Activated B cell treated with CpG ODN at 0.5 μM for 24 hours (primary cell): ENCODE measurements at places on chromosomes 1 and 21.

- DNase-seq: no peak
Observed at GRCh38 chr1:26360807-26361604, 7.1 kb upstream of the CRYBG2 start.

- no peak for DNase-seq
Observed at GRCh38 chr1:169044971-169045370, 61.5 kb upstream of the ATP1B1 start.

DNA sequence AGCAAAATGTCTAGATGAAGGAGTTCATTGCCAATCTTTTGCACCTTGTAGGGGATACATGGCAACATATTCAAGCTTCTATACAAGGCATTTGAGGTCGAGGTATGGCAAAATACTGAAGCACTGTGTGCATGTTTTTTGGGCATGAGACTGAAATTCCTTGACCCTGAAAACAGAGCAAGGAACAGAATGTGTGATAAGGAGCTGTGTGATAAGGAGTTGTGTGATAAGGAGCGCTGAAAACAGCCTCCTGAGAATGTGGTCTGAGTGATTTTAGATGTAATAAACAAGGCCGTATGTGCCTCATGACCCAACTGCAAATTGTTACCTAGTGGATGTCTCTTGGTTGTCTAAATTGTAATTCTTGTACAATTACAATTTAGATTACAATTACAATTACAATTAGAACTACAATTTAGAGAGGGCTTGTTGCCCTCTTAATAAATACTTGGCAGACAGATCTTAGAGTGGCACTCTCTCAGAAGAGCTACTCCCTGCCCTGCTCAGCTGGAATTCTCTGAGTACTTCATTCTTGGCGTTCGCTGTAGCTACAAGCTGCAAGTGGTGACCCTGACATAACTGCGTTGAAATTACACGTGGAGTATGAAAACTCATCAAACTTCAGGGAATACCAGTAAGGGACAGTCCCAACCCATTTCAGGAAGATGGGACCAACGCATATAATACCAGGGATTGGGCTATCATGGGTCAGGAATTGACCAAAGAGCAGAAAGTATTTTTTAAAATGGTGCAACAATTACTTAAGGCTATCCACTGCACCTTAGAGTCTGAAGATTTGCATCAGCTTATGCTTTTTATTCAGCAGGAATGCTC lies 20.0 kb upstream of the ITLN1 start:
- DNase-seq: no peak

- no peak for DNase-seq
Observed at GRCh38 chr1:67052741-67053534, 1.0 kb downstream of the SLC35D1 start.

DNA sequence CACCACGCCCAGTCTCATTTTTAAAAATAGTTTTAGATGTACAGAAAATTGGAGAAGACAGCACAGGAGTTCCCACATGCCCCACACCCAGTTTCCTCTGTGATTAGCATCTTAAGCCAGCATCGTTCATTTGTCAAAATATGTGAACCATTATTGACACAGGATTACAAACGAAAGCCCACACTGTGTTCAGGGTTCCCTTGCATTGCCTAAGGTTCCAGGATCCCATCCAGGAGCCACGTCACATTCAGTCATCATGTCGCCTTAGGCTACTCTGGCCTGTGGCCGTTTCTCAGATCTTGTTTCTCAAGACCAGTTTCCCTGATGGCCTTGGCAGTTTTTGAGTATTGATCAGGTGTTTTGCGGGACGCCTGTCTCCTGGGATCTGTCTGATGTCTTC lies 34.7 kb upstream of the TNFRSF1B start:
- no peak for DNase-seq

DNA sequence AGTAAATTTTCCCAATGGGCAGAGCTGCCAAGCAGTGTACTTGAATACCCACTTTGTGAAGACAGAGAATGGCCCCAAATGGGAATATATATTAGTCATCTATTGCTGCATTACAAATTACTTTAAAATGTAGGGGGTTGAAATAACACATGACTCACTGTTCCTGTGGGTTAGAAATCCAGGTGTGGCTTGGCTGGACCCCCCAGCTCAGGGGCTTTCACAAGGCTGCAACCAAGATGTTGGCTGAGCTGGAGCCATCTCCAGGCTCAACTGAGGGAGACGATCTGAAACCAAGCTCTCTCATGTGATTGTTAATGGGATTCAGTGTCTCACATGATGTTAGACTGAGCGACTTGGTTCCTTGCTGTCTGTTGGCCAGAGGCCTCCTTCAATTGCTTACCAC lies 33.4 kb upstream of the ARHGAP29 start:
- no peak for DNase-seq

DNA sequence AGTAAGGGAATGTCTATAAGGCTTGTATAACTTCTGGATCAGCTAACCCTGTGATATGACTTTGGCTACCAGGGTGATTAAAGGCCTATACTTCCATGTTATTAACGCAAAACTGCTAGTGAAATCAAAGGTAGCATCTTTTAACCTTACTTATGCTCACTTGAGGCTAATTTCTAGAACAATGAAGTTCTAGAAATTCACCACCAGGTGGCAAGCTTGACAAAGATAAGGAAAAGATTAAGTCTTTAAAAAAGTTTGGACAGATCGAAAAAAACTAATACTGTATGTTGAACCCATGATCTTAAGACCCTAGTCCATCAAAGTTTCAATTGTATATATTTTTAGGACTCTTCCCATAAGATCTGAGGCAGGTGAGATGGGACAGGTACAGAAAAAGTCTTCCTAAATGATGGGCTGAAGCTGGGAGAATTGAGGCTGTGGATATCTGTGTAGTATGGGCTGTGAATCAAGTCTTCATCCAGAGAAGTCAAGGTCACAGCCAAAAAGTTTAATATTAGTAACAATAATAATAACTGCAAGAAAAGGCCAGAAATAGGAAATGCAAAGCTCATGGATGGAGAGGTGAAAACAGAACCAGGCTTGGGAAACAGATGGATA lies 18.8 kb downstream of the KYAT3 start:
- no peak for DNase-seq

DNA sequence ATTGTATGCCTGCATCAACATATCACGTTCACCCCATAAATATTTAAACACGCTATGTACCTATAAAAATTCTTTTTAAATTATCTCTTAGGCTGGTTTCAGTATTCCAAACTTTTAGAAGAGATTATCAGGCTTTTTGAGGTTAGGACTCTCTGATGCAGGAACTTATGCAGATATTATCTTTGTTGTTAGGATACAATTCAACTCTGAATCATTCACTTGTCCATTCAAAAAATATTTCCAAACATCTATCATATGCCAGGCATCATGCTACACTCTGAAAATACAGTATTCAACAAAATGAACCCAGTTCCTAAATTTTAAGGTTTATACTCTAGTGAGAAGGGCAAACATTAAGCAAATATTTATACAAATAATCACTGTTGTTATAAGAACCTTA lies 40.5 kb downstream of the ASH1L start:
- no peak for DNase-seq

- no peak for DNase-seq
Observed at GRCh38 chr1:210291786-210292230, 36.9 kb upstream of the HHAT start.

DNA sequence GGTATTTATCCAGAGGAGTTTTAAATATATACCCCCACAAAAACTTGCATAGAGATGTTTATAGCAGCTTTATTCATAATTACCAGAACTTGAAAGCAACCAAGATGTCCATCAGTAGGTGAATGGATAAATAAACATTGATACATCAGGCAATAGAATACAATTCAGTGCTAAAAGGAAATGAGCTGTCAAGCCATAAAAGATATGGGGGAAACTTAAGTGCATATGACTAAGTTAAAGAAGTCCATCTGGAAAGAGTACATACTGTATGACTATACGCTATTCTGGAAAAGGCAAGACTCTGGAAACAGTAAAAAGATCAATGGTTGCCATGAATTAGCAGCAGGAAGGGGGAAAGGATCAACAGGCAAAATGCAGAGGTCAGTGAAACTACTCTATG lies 366.7 kb downstream of the HHIPL2 start:
- no peak for DNase-seq

DNA sequence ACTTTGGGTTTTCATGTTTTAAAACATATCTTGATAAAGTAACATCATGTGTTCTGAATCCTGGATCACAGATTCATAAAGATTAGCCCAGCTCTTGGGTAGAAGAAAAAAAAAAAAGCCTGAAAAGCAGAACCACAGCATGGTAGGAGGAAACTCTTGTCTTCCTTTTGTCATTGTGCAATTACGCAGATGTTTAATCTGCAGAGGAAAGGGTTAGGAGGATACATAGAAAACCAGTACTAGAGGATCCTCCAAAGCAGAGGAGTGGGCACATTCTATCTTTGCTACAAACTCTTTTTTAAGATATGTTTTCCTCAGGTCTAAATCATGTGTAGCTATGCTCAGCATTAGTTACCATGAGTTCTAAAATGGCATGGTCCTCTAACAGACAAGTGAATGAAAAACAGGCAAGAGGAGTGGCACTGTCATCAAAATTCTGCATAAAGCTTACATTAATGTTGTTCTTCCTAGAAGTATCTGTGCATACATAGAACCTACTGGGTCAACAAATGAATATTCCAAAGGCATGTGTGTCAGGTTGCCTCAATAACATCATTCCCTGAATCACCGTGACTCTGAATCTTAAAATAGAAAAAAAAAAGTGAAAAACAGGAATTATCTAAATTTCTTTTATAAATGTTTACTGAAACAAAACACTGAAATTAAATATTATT lies 107.0 kb downstream of the NME7 start:
- no peak for DNase-seq

DNA sequence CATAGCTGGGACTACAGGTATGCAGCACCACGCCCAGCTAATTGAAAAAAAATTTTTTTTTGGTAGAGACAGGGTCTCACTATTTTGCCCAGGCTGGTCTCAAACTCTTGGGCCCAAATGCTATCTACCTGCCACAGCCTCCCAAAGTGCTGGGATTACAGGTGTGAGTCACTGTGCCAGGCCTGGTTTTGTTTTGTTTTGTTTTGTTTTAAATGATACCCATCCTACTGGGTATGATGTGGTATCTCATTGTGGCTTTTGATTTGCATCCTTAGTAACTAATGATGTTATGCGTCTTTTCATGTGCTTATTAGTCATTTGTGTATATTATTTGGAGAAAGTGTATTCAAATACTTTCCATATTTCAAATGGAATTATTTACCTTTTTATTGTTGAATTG lies 142.3 kb downstream of the VPS13D start:
- no peak for DNase-seq

- DNase-seq: no peak
Observed at GRCh38 chr1:22877112-22877915, 95.4 kb downstream of the LACTBL1 start.

GRCh38 chr1:211985556-211986264 lies 49.6 kb downstream of the INTS7 start:
- DNase-seq: no peak

DNA sequence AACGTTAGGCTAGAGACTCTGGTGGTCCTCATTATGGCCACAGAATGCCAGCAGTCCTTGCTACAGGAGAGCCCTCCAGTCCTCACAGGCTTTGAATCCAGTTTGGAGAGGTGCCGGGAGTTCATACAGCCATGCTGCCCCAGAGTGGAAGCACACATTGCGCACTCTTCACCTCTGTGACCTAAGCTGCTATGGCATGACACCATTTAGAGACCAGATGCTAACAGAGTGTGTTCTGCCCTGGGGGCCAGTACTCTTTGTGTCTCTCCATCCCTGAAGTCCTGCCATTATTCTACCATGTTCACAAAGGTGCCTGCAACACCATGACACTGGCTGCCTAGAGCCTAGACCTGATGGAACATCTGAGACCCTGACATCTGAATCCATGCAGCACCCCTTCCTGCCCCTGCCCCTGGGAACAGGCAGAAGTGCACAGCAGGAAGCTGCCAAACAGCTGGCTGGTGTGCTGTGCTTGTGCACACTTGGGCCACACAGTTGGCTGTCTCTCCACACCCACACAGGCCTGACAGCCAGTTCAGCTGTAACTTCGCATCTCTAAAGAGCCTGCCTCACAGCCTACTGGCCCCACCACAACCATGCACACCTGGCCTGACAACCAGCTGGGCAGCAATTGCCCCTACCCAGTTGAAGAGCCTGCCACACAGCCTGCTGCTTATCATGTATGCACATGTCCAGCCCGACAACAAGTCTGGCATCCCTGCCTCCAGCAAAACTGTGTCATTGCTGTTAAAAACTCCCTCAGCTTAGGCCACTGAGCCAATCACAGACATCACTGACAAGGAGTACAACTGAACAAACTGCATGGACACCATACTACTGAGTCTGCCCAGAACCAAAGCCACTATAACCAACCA lies 49.1 kb downstream of the MCOLN2 start:
- no peak for DNase-seq

DNA sequence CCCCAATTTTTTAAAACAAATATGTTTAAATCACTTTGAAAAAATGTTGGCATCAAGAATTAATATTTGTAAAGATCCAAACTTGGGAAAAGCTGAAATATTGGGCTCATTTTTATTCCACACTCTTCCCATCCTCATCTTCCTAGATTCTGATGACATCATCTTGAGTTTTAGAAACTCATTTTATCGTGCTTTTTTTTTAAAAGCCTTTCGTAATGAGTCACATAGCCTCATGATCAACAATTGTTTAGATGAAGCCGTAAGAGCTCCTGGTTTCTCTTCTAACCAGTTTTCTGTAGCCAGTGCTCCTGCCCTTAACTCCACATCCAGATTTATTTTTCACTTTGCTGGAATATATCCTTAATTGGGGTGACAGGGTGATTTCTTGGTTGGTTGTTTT lies 78.6 kb downstream of the POFUT2 start:
- no peak for DNase-seq

GRCh38 chr1:30754684-30755171 lies 2.8 kb downstream of the LAPTM5 start:
- peak; percentile 72 for DNase-seq

GRCh38 chr1:162939035-162939434 lies 78.1 kb upstream of the CCDC190 start:
- no peak for DNase-seq

GRCh38 chr1:107551456-107551855 lies 410.6 kb downstream of the NTNG1 start:
- no peak for DNase-seq

- no peak for DNase-seq
Observed at GRCh38 chr1:153612755-153613331, at the start of gene S100A16. TSS of gene S100A16 (minus strand) at chr1:153613137. CDS start at chr1:153608151, 4,986 bp downstream.

DNA sequence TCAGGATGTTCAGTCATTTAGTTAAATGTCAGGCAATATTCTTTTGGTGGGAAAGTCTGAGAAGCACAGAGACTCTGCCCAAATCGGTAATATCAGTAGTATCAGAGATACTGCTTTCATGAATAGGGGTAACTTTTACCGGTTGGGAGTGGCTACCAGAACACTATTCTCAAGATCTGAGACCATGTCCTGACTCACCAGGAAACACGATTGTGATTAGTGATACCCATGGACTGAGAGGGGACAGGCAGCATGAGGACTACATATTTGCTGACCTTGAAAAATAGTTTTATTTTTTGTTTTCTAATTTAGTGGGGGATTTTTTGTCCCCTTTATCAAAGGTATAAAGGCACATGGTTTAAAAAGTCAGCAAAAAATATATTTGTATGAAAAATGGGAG lies 76.0 kb upstream of the NEK2 start:
- DNase-seq: no peak
